ENCODE measurements at places on chromosomes 5 and 9.
A peak's percentile ranks its signal among the peaks of the same experiment; 100 is the strongest.

- no peaks in the 10 kb centered on the region for H3K27me3 ChIP-seq
- H3K4me3 ChIP-seq: peak overlapping the region; percentile 98
- H3K36me3 ChIP-seq: peaks cover 40% of the 10 kb centered on the region
- H3K27ac ChIP-seq: peak overlapping the region; percentile 97
- H3K4me1 ChIP-seq: peaks cover 22% of the 10 kb centered on the region
Measured at GRCh38 chr5:72107901-72108201, 576 bp downstream of the MAP1B start.

- H3K27me3 ChIP-seq: no peaks in the 10 kb centered on the region
- no peak overlapping the region for H3K4me3 ChIP-seq
- H3K4me1 ChIP-seq: peaks cover 25% of the 10 kb centered on the region
Measured at GRCh38 chr9:129886226-129887174, 51.2 kb downstream of the USP20 start.

- no peak overlapping the region for H3K4me3 ChIP-seq
- no peaks in the 10 kb centered on the region for H3K36me3 ChIP-seq
- no peak overlapping the region for H3K27ac ChIP-seq
- no peaks in the 10 kb centered on the region for H3K27me3 ChIP-seq
- H3K4me1 ChIP-seq: no peaks in the 10 kb centered on the region
Measured at GRCh38 chr5:134249469-134250379, 23.9 kb upstream of the PPP2CA start.

DNA sequence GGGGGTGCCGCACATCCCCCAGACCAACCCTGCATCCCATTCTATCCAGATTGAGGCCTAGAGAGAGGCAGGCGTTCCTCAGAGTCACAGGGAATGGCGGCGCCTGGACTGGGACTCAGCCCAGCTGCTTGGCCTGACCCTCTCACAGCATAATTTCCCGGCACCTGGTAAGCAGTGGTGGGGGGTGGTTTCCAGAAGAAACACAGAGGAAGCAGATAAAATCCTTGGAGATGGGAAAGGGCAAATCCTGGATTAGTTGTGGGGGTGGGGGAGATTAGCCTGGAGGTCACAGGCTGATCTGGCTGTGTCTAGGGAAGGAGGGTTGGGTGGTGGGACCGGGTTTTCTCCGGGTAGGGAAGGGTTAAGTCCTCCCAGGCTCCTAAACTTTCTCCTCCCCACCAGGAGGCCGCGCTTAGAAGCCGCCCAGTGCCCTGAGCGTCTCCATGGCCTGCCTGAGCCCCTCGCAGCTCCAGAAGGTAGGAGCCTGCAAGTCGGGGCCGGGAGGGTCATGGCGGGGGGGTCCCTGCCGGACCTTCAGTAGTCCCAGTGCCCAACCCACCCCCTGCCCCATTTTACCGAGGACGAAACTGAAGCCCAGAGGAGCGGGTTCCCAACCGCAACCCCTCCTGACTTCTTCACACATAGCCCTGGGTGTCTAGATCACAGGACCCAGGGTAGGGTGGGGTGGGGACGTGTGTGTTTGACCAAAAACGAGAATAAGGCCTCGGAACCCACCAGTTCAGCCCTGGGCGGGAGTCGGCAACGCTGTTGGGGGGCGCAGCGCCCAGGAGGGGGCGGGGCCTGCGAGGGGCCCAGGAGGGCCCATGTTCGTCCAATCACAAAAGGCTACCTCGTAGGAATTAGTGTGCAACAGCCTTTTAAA lies 1.3 kb downstream of the PHYHD1 start:
- peak overlapping the region; percentile 77 for H3K27ac ChIP-seq
- no peaks in the 10 kb centered on the region for H3K27me3 ChIP-seq
- peaks cover 11% of the 10 kb centered on the region for H3K4me1 ChIP-seq
- peaks cover 19% of the 10 kb centered on the region for H3K36me3 ChIP-seq
- DNase-seq: peak; percentile 63

- H3K36me3 ChIP-seq: no peaks in the 10 kb centered on the region
- H3K4me3 ChIP-seq: no peak overlapping the region
- no peaks in the 10 kb centered on the region for H3K27me3 ChIP-seq
- no peak for DNase-seq
- no peaks in the 10 kb centered on the region for H3K4me1 ChIP-seq
- no peak overlapping the region for H3K27ac ChIP-seq
Measured at GRCh38 chr5:149170299-149170698, 29.0 kb downstream of the ABLIM3 start.

GRCh38 chr5:29161399-29162291 lies 2031.8 kb upstream of the CDH6 start:
- H3K36me3 ChIP-seq: no peaks in the 10 kb centered on the region
- H3K4me3 ChIP-seq: no peak overlapping the region
- H3K27ac ChIP-seq: no peak overlapping the region
- no peaks in the 10 kb centered on the region for H3K27me3 ChIP-seq
- DNase-seq: no peak
- no peaks in the 10 kb centered on the region for H3K4me1 ChIP-seq

- peaks cover 4% of the 10 kb centered on the region for H3K27me3 ChIP-seq
- H3K27ac ChIP-seq: no peak overlapping the region
- no peaks in the 10 kb centered on the region for H3K36me3 ChIP-seq
- H3K4me3 ChIP-seq: no peak overlapping the region
Measured at GRCh38 chr9:134846699-134847098, 33.9 kb upstream of the FCN2 start.

- H3K27ac ChIP-seq: no peak overlapping the region
- no peak for DNase-seq
- H3K36me3 ChIP-seq: no peaks in the 10 kb centered on the region
- no peaks in the 10 kb centered on the region for H3K27me3 ChIP-seq
- no peaks in the 10 kb centered on the region for H3K4me1 ChIP-seq
Measured at GRCh38 chr9:108636013-108636412, 219.8 kb downstream of the ACTL7B start.

- H3K4me1 ChIP-seq: no peaks in the 10 kb centered on the region
- H3K27me3 ChIP-seq: no peaks in the 10 kb centered on the region
- no peak overlapping the region for H3K4me3 ChIP-seq
- DNase-seq: no peak
- no peaks in the 10 kb centered on the region for H3K36me3 ChIP-seq
- H3K27ac ChIP-seq: no peak overlapping the region
Measured at GRCh38 chr9:6133346-6134063, 82.1 kb upstream of the IL33 start.

DNA sequence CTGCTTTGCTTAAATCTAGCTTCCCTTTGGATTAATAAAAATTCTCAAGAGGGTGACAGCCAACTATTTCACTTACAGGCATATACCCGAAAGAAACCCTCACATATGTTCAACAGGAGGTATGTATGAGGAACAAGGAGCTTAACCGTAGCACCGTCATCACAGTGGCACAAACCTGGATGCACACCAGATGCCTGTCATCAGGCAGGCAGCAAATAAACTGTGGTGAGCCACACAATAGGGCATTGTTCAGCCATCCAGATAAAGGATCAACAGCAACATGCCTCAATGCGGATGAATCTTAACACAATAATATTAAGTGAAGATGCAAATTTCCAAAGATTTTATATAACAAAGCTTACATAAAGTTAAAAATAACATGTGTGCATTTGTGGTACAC lies 5.5 kb upstream of the TNFSF15 start:
- H3K36me3 ChIP-seq: no peaks in the 10 kb centered on the region
- no peak for DNase-seq
- H3K4me1 ChIP-seq: peaks cover 2% of the 10 kb centered on the region
- no peak overlapping the region for H3K4me3 ChIP-seq
- no peaks in the 10 kb centered on the region for H3K27me3 ChIP-seq

DNA sequence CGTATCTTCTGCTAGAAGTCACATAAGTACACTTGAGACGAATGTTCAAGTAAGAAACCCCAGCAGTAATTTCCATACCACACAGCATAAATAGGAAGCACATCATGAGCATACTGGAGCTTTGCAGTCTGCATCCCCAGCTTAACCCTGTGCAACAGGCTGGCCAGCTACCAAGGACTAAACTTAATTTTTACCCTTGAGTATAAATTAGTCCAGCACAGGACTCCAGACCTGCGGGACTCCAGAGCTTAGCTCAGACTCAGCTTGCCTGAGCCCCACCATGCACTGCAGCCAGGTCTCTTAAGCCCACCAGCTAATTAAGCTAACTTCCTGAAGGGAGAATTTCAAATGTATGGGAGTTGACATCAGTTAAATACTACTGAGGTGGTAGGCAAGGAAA lies 491.0 kb downstream of the ARHGEF28 start:
- H3K27ac ChIP-seq: no peak overlapping the region
- no peak for DNase-seq
- no peak overlapping the region for H3K4me3 ChIP-seq
- H3K27me3 ChIP-seq: no peaks in the 10 kb centered on the region
- no peaks in the 10 kb centered on the region for H3K36me3 ChIP-seq
